Heart right ventricle (tissue), 16 donors: ENCODE measurements at places on chromosomes 6 and 20.

- no peak for DNase-seq
Measured at GRCh38 chr6:1644516-1645060, 34.9 kb downstream of the FOXC1 start.

DNA sequence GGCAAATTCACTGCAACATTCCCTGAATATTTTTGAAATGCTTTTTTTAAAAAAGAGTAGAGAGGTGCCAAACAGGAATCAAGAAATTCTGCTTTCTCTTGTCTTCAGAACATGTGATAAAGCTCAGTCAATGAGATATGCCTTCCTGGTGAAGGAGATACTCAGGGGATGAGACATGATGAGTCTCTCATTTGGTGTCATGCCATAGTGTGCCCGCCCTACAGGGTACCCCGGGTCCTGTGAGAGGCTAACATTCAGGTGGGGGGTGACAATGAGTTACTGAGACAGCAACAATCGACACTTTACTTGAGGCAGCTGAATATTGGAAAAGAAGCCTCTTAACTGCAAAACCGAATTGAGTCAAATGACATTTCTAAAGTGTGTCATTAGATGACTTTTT is 6.7 kb downstream of the CCR6 start:
- DNase-seq = no peak

GRCh38 chr6:2861060-2861821 is 19.6 kb upstream of the SERPINB1 start:
- no peak for DNase-seq

DNA sequence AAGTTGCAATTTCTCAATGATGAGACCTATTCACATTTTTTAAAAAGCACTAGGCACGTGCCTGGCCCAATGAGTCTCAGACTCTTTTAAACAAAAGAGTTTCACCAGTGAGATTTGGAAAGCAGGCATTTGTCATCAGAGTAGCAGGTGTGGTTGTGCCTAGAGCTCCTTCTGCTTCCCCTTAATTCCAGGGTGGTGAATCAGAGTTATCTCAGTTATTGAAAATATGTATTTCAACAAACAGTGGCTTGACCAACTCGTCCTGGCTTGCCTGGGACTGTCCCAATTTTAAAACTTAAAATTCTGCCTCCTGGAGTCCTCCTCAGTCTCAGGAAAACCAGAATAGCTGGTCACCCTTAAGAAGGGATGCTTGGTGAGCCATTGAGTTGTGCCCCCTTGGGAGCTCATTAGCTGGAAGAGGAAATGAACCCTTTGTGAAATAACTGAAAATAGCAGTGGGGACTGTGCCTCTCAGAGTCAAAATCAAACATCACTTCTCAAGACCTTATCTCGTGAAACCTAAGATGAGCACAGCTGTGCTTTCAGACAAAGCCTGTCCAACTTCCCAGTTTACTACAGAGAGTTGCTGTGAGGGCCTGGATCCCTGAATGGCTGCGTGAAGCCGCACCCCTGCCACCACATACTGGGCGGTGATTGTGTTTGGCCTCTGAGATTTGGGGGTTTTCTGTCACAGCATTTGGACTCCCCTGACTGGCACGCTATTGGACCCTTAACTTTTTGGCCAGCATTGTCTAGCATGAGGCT is 116.3 kb downstream of the ANKRD60 start:
- no peak for DNase-seq
